ENCODE measurements at places on chromosomes 7 and 10.
A peak's percentile ranks its signal among the peaks of the same experiment; 100 is the strongest.

- DNase-seq: no peak
Measured at GRCh38 chr10:75432176-75432575, 752 bp downstream of the LRMDA start.

GRCh38 chr7:35430547-35431153 lies 176.8 kb upstream of the TBX20 start:
- no peak for DNase-seq

DNA sequence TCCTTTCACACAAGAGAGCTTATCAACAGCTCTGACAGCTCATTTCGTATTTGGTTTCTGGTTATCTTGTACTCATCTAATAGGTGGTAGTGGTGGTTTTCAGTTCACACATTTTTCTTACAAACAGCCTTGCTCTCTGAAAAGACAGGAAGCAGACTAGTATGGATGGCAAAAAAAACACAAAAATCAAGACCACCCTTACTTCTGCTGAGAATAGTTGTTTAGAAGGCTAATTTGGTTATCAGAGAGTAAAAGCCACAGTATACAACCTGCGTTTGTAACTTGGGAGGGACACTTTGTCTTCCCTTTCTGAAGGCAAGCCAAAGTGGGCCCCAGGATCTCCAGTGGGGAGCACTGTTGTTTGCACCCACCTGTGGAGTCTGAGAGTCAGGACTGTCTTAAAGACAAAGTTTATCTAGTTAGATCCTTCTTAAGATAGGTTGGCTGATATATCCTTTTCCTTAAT lies 68.0 kb downstream of the PIP4K2A start:
- DNase-seq: no peak

- DNase-seq: no peak
Measured at GRCh38 chr10:58382489-58382995, 2.7 kb upstream of the TFAM start.

GRCh38 chr10:16363741-16364140 lies 73.1 kb upstream of the PTER start:
- DNase-seq: no peak

DNA sequence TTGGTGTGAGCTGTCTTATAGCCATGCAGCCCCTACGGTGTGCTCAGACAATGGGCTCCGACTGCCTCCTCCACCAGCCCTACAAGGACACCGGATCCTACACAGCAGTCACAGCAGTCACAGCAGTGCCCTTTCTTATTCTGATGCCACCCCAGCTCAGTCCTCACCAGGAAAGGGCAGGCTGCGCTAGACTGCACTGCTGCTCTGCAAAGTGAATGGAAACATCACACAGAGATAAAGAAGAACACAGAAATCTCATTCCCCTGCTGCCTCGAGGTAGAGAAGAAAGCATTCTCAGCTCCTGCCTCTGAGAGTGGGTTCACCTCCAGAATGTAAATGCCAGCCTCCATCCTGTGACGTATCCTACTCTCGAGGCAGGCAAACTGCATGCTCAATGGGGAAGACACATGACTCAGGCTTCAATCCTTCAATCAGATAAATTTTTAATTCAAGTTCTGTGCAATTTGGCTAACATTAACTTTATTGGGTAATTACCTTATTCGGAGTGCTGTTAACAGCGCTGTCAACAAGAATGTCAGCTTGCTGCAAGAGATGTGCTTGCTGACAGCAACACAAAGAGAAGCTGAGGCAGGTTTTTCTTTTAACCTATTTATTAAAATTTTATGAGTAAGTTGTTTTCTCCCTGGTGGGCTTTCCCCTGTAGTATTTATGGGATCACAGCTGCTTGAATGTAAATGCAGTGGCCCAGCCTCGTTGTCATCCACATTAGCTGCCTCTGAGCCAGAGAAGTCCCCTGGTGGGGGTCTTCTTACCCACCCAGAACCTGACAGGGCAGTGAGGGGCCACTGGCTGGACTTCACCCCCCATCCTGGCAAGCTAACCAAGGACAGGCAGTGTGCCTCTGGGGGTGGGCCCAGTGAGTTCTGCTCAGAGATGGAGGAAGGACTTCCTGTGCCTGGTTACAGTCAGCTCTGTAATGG lies 241.3 kb upstream of the KMT2E start:
- no peak for DNase-seq

DNA sequence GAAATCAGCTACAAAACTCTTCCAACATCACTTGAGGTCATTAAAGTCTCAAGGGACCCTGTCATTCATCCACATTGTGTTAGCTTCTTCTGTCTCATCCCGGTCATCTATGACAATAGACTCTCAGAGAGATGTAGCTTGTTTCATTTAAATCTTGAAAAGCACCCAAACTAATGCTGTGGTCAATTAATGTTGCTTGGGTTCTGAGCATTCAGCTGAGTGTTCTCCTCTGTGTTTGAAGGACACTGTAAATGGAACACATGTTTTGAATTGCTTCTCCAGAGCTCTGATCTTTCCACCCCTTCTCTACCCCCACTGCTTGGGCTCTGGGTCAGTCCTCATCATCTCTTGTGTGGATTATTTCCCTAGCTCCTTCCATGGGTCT lies 19.6 kb upstream of the ADD3 start:
- no peak for DNase-seq

GRCh38 chr7:139669106-139670061 lies 108.4 kb downstream of the HIPK2 start:
- DNase-seq: peak; percentile 32

GRCh38 chr7:34016876-34017275 lies 111.5 kb downstream of the BMPER start:
- DNase-seq: no peak

GRCh38 chr10:52597189-52597863 lies 175.3 kb downstream of the MBL2 start:
- DNase-seq: no peak

GRCh38 chr7:41742401-41743020 lies 39.6 kb upstream of the INHBA start:
- DNase-seq: no peak

DNA sequence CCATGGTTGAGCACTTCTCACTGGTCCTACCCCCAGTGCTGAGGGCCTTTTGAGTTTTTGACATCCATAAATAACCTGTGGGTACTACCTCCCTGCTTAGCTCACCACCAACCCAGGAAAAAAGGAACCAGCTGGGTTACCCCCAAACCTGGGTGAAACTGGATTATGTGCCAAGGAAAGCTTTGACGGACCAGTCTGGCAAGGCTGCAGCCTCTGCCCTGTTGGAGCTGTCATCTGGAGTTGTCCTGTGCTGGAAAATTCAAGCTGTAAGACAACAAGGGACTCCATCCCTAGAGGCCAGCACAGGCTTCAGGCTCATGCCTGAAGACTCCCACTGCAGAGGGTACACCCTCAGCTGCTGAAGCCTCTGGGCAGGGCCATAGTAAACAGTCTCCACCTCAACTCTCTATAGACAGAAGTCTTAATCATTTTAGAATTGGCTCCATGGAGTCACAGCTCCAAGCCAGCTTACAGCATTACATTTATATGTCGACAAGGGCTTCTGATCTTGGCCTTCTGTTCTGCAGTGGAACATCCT lies 115.5 kb upstream of the AFAP1L2 start:
- DNase-seq: no peak

- no peak for DNase-seq
Measured at GRCh38 chr10:94003488-94003887, 9.8 kb downstream of the PLCE1 start.

DNA sequence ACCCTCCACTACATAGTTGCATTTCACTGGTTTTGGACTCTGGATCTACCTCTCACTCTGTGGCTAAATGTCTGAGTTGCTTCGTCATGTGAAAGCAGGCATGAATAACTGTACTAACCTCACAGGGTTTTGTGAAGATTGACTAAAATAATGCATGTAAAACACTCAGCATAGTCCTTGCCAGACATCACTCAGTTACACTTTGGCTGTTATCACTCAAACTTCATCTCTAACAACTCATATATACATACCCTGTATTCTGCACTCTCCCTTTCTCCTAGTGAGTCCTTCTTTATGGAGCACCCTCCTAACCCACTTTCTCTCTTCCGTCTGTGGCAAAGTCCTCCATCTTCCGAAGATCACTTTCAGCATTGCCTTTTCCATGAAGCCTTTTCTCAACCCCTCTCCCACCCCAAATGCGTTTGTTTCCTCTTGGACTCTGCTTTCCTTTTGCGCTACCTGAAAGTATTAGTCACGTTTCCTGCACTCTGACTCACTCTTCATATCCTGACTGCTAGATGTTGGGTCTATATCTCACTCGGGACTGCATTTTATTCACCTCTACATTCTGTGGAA lies 72.6 kb downstream of the OSBPL3 start:
- peak; percentile 40 for DNase-seq

DNA sequence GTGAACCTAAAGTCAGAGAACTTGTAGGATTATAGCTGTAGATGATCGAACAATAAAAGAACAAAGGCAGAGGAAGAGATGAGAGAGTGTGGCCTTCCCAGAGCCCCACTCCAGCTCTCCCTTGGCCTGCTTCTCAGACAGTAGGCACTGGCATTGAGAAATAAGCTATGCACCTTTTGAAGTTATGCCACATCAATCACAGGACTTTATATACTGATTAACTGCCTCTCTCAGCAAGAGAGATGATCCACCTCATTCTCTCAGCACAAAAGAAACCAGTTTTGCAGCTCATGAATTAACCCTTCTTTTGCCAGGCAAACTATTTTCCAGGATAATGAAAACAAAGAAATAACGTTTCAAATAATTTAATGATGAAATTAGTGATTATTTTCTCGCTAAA lies 22.0 kb upstream of the CTTNBP2 start:
- DNase-seq: no peak

DNA sequence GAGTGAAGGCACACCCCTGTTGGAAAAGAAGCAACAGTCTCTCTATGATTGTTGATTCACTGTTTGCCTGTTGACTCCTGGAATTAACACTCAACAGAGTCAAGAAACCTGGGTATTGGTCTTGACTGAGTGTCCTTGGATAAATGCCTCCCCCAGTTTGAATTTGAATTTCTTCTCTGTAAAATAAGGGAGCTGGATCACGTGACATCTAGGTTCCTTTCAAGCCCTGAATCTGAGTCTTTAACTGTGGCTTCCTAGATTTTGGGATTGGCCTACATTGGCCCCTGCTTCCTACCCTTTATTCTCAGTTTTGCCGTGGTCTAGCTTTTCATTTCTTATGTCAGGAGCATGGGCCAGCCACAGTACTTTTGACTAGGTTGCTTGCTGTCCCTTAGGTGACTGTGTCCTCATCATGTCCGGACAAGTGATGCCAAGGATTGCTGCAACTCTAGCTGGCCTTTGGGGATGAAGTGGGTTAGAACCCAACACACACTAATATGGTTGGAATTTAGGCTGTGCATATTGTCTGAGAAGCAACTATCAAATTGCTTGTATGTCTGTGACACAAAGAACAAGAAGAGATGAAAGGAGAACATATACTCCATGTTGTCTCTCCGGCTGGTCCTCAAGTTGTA lies 35.4 kb downstream of the CALD1 start:
- no peak for DNase-seq

GRCh38 chr7:156065400-156065799 lies 253.1 kb upstream of the SHH start:
- no peak for DNase-seq

GRCh38 chr7:48380921-48381320 lies 209.7 kb downstream of the ABCA13 start:
- DNase-seq: no peak

DNA sequence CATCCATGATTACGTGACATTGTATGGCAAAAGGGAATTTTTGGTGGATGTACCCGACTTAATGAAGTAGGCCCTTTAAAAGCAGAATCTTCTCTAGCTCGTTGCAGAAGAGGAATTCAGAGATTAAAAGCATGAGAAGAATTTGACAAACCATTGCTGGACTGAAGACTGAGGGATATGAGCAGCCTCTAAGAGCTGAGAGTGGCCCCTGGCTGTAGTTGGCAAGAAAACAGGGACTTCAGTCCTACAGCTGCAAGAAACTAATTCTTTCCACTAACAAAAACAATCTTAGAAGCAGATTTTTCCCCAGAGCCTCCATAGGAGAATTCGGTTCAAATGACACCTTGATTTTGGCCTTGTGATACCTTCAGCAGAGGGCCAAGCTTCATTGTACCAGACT lies 34.1 kb downstream of the MACC1 start:
- DNase-seq: no peak

DNA sequence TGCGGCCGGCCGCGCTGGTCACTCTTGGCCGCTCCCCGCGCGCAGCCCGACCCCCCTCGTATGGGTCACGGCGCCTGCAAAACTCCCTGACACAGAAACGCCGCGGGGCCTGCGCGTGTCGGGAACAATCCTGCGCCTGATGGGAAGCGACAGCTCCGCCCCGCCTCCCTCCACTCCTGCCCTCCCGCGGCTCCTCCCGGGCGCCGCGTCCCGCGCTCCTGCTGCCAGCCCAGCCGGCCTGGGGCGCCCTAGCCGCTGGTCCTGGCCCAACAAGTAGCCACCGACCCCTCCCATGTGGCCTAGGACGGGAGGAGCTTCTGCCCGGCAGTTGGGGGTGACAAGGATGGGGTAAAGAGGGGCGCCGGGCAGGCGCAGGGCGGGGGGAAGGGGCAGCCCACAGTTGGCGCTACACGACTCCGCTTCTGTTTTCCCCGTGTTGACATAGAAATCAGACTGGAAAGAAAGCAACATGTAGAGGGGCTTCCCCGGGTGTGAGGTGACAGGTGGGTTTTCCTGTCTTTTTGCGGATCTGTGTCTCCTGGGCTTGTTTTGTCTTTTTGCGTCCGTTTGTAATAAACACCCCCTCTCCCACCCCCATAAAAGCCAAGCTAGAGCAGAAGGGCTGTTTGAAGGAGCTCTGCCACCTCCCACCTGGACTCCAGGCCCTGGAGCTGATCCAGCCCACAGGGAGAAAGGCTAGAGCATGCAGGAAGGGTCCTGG lies 35.1 kb upstream of the PAX2 start:
- no peak for DNase-seq

- no peak for DNase-seq
Measured at GRCh38 chr7:18855796-18856195, 261.6 kb downstream of the TWIST1 start.

DNA sequence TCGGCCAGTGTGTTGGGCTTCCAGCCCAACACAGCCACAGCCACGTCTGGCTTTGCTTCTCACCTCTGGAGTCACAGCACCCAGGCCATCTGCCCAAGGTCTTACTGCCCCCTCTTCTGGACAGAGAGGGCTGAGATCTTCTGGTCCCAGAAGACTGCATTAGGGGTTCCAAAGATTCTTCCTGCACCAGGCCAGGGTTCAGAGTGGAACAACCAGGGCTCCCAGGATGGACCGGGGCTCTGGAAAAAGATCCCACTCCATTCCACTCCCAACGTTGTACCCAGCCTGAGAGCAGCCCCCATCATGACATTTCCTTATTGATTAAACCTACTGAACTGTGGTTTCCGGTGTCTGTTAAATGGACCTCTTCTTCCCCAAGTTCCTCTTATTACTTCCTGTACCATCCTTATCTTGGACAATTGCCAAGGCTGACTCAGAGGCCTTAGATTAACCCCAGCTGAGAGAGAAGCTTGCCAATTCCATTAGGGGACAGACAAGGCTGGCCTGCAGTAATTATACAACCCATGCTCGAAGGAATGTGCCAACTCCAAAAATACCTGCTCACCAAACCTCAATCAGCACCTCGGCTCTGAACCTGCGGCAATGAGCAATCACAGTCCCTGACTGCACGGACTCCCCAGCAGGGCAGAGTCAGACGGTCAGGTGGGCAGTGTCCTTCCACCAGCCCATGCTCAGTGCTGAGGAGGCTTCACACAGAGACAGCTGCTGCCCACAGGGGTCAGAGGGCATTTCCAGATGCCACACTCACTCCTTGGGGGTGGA lies 47.9 kb upstream of the NPFFR1 start:
- no peak for DNase-seq
